ENCODE measurements at places on chromosomes 1 and 21.

GRCh38 chr1:34747638-34747941, 7.3 kb upstream of the GJB5 start:
- no peak for DNase-seq

GRCh38 chr1:17265162-17265561, 16.3 kb downstream of the PADI3 start:
- no peak for DNase-seq

GRCh38 chr1:1684031-1684681, 8.4 kb downstream of the SLC35E2B start:
- no peak for DNase-seq

- DNase-seq, result no peak
These were observed 23.0 kb downstream of the LRRC8B start for GRCh38 chr1:89547563-89548116.

DNA sequence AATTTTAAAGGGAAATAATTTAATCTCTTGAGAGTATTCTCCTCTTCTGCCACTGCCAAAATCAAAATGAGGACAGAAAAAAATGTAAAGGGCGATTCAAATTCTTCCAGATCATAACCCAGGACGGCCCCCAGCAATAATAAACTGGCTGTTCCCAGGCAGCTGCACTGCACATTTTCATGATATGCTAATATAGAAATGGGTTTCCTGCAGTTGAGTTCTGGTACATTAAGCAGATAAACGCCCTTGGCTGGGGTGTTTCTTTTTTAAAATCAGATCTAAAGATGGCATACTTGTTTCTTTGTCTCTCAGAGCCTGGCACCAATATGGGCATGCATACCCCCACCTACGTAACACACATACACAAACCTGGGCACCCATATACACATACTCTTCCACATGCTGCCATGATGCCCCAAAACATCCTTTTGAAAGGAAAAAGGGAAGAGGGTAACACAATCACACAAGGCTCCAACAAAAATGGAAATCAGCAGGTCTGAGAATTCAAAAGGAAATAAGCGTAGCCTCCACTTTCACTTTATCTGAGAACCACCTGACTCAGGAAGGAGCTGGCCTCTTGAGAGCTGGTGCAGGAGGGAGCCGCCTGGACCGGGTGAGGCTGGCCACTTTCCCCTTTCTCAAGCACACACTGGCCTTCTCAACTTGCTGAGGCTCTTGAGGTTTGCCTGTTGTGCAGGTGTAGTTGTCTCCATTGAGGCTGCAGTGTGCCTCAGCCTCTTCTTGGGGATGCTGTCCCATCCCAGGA, 653.4 kb downstream of the KIF26B start:
- DNase-seq, result no peak

GRCh38 chr1:109025694-109026093, 16.2 kb downstream of the WDR47 start:
- no peak for DNase-seq

DNA sequence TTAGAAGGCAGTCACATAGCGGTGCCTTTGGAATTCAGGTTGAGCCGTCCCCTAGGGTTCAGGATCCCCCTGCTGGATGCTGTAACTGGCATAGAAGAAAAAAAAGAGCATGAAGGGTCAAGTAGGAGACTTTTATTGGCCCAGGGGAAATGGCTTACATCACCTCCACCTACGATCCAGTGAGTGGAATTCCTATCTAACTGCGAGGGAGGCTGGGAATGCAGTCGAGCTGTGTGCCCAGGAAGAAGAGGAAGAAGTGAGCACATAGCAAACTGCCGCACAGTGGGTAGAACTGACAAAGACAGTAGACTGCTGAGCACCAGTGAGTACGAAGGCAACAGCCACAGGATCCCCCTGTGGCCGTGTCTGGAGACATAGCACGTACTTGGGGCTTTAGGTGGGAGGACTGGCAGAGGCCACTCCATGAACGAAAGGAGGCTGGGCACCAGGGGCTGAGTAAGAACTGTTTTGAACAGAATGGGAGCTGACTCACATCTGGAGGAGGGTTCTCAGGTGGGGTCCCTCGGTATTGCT, 79.2 kb downstream of the RNF220 start:
- DNase-seq, result no peak

GRCh38 chr1:27689423-27690173, 17.6 kb upstream of the IFI6 start:
- DNase-seq, result no peak

DNA sequence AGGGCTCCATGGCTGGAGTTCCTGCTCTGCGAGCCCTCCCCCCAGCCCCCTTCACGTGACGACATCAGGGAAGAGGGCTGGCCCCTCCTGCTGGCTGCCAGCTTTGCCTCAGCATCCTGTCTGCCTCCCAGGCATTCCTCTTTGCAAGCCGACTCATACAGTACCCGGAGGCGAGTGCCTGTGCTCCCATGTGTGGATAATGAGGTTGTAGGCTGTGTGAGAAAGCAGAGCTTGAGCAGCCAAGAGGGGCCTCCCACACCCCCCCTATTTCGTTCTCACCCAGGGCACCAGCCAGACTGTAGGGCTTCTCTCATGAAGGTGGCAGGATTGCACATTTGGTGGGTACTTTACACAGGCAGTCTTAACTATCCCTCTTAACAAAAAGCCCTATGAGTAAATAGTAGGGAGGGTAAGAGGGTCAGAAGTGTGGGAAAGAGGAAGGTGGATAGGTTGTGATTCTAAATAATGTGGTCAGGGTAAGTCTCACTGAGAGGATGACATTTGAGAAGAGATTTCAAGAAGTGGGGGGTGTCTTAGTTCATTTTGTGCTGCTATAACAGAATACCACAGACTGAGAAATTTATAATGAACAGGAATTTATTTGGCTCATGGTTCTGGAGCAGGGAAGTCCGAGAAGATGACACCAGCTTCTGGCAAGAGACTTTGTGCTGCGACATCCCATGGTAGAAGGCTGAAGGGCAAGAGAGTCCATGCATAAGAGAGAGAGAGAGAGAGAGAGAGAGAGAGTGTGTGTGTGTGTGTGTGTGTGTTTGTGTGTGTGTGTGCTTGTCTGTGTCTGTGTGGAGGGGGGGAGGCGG, 113.5 kb downstream of the OMA1 start:
- no peak for DNase-seq

- no peak for DNase-seq
These were observed 36.5 kb downstream of the C4BPA start for GRCh38 chr1:207140536-207140935.

DNA sequence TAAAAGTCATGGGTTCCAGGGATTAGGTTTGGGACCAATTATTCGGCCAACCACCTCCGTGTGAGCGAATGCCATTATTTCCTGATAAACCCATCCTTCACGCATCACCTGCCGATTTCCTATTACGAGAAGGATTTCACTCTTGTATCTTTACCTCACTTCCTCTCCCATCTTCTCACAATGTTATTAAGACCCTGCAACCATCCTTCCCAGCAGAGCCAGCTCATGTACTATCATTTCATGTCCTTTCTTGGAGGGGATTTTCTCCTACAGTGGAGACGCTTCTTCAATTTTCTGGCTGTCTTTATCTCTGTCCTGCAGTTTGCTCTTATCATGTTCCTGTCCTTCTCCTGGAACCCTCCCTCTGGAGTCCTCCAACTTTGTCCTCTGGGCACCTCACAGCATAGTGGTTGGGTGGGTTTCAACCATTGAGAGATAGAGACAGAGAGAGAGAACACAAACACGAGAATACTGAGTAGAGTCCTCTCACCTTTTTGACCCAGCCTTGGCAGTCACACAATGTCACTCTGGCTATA, 192.2 kb downstream of the DYRK1A start:
- DNase-seq, result no peak

DNA sequence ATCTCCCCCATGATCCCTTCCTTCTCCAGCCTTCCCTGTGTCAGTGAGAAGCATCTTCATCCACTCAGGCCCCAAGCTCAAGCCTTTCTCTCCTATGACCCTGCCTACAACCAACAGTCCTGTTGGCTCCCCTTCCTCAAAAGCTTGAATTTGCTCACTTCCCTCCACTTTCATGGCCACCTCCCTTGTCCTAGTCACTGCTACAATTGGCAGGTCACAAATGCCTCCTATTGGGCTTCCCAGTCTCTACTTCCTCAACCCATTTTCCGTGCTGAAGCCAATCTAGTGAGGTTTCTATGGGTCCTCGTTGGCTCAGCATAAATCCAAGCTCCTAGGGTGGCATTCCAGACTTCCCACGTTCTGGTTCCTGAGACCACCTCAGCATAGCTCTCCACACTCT, 40.2 kb upstream of the SLC6A9 start:
- no peak for DNase-seq

GRCh38 chr1:232597721-232598120, 32.2 kb downstream of the SIPA1L2 start:
- no peak for DNase-seq

GRCh38 chr1:172935062-172935592, 115.6 kb downstream of the TNFSF18 start:
- DNase-seq, result no peak

DNA sequence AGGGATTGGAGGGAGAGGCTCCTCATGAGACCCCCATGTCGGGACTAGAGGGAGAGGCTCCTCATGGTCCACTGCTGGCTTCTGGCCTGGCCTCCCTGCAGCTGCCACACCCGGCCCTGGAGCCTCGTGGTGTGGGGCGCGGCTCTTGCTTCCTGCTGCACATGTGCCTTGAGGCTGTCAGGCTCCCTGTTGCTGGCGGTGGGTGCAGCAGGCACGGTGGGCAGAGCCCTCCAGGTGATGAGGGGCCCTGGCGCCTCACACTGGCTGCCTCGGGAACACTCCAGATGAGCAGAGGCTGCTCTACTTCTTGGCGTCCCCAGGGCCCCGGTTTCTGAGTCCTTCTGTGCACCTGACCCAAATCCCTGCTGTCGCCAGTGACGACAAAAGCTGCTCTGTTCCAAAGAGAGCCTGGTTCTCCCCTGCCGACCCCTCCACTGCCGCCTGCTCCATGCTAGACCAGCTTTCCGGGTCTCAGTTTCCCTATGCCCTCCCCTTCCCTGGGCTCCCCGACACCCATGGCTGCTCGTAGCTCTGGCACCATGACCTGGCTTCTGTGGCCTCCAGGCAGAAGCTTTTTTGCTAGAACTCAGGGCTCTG, 9.7 kb upstream of the ATAD3B start:
- no peak for DNase-seq

- DNase-seq, result no peak
These were observed 26.2 kb downstream of the ATP8B2 start for GRCh38 chr1:154351363-154352068.

GRCh38 chr1:82499022-82499421, 698.3 kb downstream of the ADGRL2 start:
- no peak for DNase-seq

- DNase-seq, result no peak
These were observed 99.1 kb upstream of the RAB3GAP2 start for GRCh38 chr1:220371324-220371723.

DNA sequence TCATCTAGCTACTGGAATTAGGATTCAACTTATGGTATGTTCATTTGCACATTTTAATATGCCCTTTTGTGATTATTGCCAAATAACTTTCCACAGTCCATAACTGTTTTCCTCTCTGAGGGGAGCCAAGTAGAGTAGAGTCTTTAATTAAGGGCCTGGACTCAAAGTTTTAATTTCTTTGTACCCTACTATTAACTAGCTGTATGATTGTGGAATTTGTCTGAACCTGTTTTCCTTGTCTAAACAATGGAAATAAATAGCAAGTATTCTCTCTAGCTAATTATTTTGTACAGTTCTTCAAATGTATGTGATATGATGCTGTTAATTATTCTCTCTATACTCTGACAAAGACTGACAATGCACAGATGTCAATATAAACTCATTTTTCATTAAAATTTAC, 24.0 kb upstream of the SLC30A10 start:
- DNase-seq, result no peak

GRCh38 chr1:90714521-90714951, 2.6 kb downstream of the BARHL2 start:
- no peak for DNase-seq

GRCh38 chr1:248231117-248231516, at the start of gene OR2M4:
Gene OR2M4 (plus strand): TSS chr1:248231417. CDS start chr1:248238929, 7,512 bp downstream.
- no peak for DNase-seq

GRCh38 chr1:99557546-99558202, 88.2 kb upstream of the PALMD start:
- no peak for DNase-seq

- no peak for DNase-seq
These were observed 102.6 kb downstream of the TPR start for GRCh38 chr1:186272486-186272885.

DNA sequence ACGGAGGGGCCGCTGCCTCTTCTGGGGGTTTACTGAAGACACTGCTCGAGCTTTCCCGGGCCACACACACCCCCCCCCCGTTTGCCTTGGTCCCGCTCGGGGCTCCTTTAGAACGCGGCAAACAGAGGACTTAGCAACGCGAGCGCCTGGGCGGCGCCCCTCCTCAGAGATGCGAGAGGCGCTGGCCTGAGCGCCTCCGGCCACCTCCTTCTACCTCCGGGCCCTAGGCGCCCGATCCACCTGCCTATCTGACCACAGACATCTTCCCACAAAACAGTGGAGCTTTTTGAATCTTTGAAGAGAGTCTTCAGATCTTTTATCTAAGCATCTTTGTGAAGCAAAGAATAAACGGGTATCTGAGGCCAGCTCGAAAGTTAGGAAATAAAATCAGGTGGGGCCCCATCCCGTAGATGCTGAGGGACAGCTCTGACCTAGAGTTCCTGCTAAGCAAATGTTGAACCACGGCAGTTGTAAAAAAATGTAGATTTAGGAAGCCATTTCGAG, 436 bp upstream of the TTLL7 start:
- DNase-seq, result no peak

- DNase-seq, result no peak
These were observed 29.8 kb upstream of the LRRC38 start for GRCh38 chr1:13543451-13544220.

GRCh38 chr1:14140831-14141401, 440.9 kb downstream of the PRDM2 start:
- DNase-seq, result no peak

DNA sequence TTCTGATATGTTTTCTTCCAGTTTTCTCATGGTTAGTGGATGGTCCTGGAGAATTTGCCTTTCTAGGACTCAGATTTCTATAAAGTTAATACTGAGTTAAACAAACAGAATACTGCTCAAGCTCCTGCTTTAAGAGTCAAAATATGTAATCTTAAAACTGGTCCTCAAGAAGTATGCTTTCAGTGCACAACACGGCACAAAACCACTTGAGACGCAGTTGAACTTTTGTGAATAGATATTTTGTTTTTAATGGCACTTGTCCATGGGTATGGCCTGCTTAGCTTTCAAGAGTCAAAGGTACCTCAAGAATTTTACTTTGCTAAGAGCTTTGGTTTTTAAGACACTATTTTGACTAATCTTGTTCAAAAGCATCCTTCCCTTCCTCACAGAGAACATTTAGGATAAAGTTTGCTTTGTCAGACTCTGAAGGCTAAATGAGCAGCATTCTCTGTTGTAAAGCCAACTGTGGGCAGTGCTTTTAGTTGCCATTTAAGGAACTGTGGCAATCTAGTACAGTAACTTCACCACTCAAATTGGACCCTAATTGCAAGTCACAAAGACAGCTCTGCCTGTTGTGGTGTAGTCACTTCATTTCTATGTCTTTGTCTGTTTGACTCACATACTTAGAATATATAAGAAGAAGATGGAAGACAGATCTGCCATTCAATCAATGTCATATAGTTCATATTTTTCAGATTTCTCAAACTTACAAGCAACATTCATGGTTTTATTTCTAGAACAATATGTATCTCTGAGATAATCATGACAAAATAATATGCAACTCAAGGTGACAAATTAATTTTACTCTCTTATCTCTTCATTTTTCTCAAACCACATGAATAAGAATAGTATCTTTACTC, 28.8 kb downstream of the SAMD13 start:
- DNase-seq, result no peak

All from stimulated activated CD4-positive, alpha-beta T cell treated with anti-CD3 and anti-CD28 coated beads, TNF-alpha, amount 100 ng/mL, for 1 hour (primary cell).